Activated T-helper 17 cell treated with anti-CD3 and anti-CD28 coated beads, Interleukin-2, amount 50 U/mL, for 72 hours (primary cell): ENCODE measurements at places on chromosomes 5 and 9. TPM values are rescaled to one million over a fixed set of nuclear protein-coding genes. Genes with fewer than 3 reads are reported as not detected.

- no peak overlapping the region for H3K4me3 ChIP-seq
- peaks cover 10% of the 10 kb centered on the region for H3K4me1 ChIP-seq
- no peak overlapping the region for H3K27ac ChIP-seq
- ATAC-seq, result no peak
These were observed 6.4 kb upstream of the EEIG1 start for GRCh38 chr9:127987103-127987614.

- H3K27me3 ChIP-seq, result no peaks in the 10 kb centered on the region
- no peak for ATAC-seq
- H3K4me3 ChIP-seq, result no peak overlapping the region
- no peaks in the 10 kb centered on the region for H3K4me1 ChIP-seq
- H3K27ac ChIP-seq, result no peak overlapping the region
These were observed 77.4 kb upstream of the VCAN start for GRCh38 chr5:83394190-83394589.

GRCh38 chr9:19999491-20000057, 210.7 kb upstream of the SLC24A2 start:
- no peaks in the 10 kb centered on the region for H3K27me3 ChIP-seq
- H3K36me3 ChIP-seq, result no peaks in the 10 kb centered on the region
- ATAC-seq, result peak; percentile 93
- peak overlapping the region; percentile 74 for H3K4me3 ChIP-seq
- H3K27ac ChIP-seq, result peak overlapping the region; percentile 96
- H3K4me1 ChIP-seq, result peaks cover 36% of the 10 kb centered on the region

GTF3C4 gene
- 13.0 TPM for total RNA-seq

PCDHA10 gene
- not detected for total RNA-seq
